ENCODE measurements at places on chromosomes 16 and 17. TPM values are rescaled to one million over a fixed set of nuclear protein-coding genes. Genes with fewer than 3 reads are reported as not detected.

GRCh38 chr16:25796239-25796638 lies 104.5 kb downstream of the HS3ST4 start:
- H3K27ac ChIP-seq = no peak overlapping the region
- H3K4me3 ChIP-seq = no peak overlapping the region
- no peaks in the 10 kb centered on the region for H3K27me3 ChIP-seq
- no peaks in the 10 kb centered on the region for H3K36me3 ChIP-seq
- DNase-seq = no peak
- H3K4me1 ChIP-seq = no peaks in the 10 kb centered on the region

DNA sequence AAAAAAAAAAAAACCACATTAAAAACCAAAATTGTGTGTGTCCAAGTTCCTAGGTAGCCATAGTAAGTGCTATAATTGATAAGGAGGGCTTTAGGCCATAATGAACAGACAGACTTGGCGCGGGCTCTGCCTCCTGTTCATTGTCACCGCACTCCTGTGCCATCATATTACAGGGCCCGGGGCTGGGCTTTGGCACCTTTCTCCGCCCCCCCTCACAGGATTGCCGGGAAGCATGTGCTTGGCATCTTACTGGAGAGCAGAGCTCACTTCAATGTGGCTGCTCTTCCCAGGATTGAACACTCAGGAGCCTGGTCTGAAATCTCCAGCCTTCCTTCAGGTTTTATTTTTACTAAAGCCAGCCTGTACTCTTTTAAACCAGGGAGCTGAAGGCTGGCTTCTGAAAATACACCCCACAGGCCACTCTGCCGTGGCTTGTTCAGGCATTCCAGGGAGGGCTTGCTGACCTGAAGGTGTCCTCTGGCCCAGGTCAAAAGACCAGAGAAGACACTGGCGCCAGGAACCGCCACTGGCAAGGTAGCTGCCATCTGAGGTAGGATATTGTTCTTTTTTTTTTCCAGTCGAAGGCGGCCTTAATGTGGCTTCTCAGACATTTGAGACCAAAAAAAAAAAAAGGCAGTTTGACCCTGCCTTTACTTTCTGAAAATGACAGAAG lies 39.3 kb downstream of the DHRS7B start:
- no peak for DNase-seq
- H3K36me3 ChIP-seq = no peaks in the 10 kb centered on the region
- no peaks in the 10 kb centered on the region for H3K27me3 ChIP-seq
- H3K4me1 ChIP-seq = peaks cover 4% of the 10 kb centered on the region

KRT13 gene
- not detected for total RNA-seq

- no peaks in the 10 kb centered on the region for H3K4me1 ChIP-seq
- no peak overlapping the region for H3K27ac ChIP-seq
- no peak for DNase-seq
- H3K27me3 ChIP-seq = peaks cover 19% of the 10 kb centered on the region
- H3K4me3 ChIP-seq = no peak overlapping the region
- no peaks in the 10 kb centered on the region for H3K36me3 ChIP-seq
Observed at GRCh38 chr16:10178080-10178479, 4.1 kb downstream of the GRIN2A start.

Measured in activated T-helper 2 cell treated with anti-CD3 and anti-CD28 coated beads, Interferon-gamma antibody, Interleukin-2, Interleukin-4, amounts not matched to agents 10 μg/mL and 5 μg/mL and 100 μg/mL, durations not matched to agents 14 hours and 24 hours and 36 hours (primary cell).